ENCODE measurements at places on chromosomes 2 and 18.

DNA sequence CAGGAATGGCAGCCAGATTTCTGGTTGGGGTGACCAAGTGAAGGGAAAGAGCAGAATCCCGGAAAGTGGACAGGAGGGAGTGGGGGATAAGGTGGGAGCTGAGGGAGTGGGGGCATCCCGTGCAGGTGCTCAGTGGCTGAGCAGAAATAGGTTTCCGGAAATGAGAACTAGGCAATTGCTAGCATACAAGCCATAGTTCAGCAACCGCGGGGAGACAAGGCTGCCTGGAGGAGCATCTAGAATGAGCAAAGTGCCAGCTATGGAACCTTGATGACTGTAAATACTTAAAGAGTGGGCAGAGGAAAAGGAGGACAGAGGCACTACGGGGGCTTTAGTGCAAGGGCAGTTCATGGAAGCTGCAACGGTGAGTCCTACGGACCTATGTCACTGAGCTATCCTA is 220.2 kb downstream of the BCL11A start:
- no peak for DNase-seq

GRCh38 chr2:110958346-110959119 is 162.2 kb upstream of the BCL2L11 start:
- no peak for DNase-seq

DNA sequence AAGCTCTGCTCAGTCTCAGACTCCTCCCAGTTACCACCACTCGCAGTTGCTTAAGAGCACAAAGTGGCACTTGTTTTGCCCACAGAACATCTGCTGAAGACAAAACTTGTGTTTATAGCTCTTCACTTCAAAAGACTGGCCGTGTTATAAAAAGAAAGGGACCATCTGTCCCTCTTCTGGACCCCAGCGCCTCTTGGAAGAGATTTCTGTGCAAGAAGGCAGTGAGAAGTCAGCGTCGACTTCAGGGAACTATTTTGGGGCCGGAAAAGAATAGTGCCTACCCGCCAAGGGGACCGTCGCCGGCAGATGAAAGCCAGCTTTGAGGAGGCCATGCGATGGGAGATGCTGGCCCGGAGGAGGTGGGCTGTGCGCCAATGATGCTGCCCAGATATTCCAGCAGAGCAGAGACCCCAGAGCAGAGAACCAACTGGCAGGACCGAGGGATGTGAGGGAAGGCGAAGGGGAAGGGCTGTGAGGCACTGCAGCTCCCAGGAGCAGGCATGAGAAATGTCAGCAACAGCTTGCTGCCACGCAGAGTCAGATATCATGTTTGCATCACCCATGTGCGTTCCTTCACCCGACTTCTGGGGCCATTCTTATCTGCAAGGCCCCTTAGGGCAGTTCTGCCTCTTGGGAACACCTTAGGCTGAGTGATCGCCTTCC is 270.9 kb downstream of the ATAD2B start:
- no peak for DNase-seq

DNA sequence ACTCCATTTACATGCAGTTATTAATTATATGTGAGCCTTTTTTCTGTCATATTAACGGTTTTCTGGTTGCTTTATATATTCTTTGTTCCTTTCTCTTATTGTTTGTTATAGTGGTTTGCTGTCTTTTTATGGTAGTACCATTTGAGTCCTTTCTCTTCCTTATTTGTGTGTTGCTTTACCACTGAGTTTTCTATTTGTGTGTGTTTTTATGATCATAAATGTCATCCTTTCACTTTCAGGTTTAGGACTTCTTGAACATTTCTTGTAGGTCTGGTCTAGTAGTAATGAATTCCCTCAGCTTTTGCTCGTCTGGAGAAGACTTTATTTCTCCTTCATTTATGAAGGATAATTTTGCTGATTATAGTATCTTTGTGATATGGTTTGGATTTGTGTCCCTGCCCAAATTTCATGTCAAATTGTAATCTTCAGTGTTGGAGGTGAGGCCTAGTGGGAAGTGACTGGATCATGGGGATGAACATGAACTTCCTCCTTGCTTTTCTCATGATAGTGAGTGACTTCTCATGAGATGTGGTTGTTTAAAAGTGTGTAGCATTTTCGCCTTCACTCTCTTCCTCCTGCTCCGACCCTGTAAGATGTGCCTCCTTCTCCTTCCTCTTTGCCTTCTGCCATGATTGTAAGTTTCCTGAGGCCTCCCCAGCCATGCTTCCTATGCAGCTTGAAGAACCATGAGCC is 11.5 kb downstream of the GCC2 start:
- no peak for DNase-seq

DNA sequence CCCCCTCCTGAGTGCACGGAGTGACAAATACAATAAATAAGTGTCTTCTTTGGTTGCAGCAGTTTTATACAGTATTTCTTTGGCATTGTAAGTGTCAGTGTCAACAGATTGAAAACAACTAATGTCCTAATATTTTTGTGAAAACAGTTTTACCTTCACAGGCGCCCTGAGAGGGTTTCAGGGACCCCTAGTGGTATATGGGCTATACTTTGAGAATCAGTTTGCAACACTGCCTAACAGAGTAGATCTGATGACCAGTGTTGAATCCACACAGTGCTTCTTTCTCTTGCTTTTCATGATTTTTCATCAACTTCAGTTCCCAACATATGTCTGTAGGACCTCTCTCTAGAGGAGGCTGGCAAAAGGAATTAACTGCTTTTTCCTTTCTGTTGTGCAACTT is 162.2 kb downstream of the PRPF40A start:
- DNase-seq = no peak

DNA sequence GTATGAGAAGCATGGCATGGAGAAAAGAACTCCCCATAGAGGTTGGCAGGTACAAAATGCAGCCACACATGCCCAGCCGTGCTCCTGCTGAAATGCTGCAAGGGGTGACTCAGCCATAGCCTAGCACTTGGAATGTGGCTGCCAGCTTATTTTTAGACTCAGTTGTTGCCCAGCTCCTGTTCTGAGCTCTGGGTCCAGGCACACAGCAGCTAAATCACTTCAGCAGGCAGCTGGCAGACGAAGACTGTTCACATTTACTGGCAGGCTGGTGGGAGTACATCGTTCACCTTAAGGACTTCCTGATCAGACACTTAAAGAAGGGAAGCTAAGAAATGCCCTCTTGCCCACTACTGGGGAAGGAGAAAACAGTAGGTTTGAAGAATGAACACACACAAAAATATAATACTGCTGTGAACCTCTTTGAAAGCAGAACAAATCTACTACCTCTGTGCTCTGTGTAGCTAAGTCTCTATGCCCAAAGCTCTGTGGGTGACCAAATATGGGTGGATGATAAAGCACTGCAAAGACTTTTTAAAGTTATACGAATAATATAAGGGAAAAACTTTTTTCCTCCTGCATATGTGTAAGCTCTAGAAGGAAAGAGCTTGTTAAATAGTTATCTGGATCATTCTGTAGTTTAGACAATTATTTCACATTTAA is 146.1 kb downstream of the LNPK start:
- no peak for DNase-seq
